ENCODE measurements at places on chromosomes 12 and 14.
A peak's percentile ranks its signal among the peaks of the same experiment; 100 is the strongest.

GRCh38 chr14:30223966-30224365 lies 296.3 kb upstream of the PRKD1 start:
- DNase-seq = no peak

- DNase-seq = peak; percentile 77
These were observed 189.7 kb downstream of the EPS8 start for GRCh38 chr12:15599266-15600037.

- DNase-seq = no peak
These were observed 616 bp downstream of the BCL11B start for GRCh38 chr14:99271221-99271941.

- no peak for DNase-seq
These were observed 46.5 kb downstream of the BTBD7 start for GRCh38 chr14:93286212-93286890.

GRCh38 chr12:91984556-91984955 lies 161.1 kb downstream of the BTG1 start:
- no peak for DNase-seq

DNA sequence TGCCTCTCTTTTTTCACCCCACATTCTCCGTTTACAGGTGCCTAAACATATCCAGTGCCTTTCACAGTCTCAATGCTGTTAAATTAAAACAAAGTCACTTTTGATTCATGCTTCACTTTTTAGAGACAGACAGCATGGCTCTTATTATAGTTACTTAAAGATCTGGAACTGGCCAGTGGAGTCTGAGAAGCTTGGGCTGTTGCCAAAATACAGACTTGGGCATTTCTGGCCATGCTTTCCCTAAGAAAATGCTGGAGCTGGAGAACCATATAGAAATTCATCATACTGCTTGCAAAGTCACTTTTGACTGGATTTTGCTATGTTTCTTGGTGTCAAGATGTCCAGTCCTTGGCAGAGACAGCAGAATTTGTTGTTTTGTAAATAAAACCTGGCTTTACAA lies 12.2 kb upstream of the GPR68 start:
- DNase-seq = no peak

- DNase-seq = no peak
These were observed 3.9 kb downstream of the PLD4 start for GRCh38 chr14:104928391-104929133.

DNA sequence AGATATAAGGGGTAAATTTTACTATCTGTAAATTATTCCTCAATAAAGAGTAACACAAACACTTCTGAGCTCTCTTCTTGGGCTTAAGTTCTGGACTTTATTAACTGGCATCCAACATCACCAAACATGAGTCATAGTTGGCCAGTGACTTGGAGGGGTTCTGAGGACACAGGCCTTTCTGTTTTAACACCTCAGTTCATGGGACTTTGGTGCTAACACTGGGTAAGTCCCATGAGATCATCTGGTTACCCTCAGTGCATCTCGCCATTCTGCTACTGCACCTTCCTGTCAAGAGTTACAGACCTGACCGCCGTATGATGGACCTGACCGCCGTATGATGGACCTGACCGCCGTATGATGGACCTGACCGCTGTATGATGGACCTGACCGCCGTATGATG lies 9.9 kb downstream of the SLC15A4 start:
- no peak for DNase-seq

DNA sequence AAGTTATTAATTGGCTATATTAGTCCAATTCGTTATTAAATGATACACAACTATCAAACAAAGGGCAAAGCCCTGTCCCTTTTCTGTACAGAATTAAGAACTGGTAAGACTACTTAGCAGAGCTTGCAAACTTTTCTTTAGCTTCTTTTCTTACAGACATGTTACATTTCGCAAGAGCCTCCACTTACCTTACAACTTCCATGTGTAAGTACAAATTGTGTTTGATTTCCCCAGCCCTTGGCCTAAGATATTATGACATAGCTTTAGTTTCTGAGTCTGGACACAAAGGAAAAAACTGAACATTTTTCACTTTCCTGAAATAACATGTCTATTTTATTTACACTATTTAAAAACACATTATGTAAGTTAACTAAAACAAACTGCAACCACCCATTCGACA lies 1.7 kb downstream of the ATF7 start:
- no peak for DNase-seq

GRCh38 chr12:54459355-54459754 lies 14.0 kb downstream of the GTSF1 start:
- DNase-seq = no peak

DNA sequence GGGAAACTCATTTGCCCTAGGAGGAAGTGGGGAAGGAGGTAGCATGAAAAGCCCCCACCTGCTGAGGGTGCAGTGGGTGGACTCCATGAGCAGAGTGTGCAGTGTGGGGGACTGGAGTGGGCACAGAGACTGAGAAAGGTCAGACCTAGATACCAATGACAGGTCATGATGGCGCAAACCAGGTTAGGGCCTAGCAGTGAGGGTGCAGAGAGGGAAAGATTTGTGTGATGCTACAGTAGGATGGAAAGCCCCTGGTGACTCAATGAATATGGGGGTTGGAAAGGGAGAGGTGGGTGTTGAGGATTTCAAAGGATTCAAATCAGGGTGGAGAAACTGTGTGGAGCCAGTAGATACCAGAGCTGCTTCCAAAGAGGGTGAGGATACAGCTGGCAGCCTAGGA lies 319.2 kb downstream of the DPF3 start:
- no peak for DNase-seq

DNA sequence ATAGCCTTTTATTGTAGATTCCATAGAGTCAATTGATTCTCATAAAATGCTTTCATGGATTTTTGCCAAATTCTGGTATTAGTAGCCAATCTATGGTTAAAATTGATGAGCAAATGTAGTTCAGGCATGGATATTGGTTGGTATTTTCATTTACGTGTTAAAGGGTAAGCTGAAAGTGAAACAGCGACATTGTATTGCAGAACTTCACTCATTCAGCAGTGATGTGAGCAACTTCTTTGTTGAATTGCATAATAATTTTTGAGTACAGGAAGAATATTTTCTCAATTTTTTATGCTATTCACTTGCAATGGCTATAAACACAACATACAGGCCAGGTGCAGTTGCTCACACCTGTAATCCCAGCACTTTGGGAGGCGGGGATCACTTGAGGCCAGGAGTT lies 24.2 kb upstream of the FAM222A start:
- DNase-seq = no peak

DNA sequence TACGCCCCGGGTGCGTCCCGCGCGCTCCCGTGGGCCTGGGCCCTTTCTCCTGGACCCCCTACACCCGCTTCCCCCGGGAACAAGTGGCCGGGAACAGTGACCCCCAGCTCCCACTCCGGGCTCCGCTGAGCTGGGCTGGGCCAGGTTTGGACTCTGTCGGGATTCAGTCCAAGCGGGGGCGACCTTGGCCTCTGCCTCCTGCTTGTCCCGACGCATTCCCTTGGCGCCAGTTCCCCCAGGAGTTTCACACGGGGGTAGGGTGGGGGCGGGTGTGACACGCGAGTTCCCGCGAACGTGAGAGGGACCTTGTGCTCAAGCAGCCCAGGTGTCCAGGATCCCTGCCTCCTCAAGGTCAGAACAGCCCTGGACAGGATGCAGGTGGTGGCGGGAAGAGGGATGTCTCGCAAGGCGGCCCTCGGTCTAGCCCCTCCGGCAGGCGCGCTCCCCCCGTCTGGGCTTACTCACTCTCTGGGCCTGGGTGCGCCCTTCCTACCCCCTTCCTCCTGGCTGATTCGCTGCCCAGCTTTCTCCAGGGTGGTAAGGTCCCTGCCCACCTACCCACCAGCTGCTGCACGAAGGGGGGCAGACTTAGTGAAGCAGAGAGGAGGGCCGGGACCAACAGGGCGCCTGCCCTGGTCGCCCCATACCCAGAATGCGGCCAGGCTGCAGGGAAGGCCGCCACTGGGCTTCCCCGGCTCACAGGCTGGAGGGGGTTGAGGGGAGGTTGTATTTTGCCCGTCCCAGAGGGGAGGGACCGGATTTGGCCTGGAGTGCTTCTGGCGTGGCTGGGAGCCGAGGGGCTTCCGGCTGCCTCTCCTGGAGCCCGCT lies 862 bp downstream of the CRIP2 start:
- peak; percentile 71 for DNase-seq

DNA sequence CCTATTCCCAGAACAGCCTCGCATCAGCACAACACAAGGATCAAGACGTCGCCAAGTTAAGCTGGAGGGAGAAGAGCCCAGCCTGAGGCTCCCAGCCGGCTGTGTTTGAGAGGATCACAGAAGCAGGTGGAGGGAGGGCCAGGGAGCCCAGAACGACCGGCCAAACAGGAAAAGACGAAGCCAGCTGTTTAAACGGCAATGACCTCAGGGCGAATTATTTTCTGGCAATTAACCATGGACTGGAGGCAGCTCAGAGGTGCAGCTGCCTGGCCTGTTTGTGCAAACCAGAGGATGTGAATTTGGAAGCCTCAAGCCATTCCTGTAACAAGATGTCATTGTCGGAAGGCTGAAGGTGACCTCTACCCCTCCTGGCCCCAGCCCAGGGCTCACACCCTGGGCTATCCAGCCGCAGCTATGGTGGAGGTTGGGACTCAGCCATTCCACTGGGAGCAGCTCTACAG lies 175.8 kb upstream of the PRMT8 start:
- DNase-seq = no peak

- no peak for DNase-seq
These were observed 65.0 kb downstream of the GALNT9 start for GRCh38 chr12:132264086-132265010.

DNA sequence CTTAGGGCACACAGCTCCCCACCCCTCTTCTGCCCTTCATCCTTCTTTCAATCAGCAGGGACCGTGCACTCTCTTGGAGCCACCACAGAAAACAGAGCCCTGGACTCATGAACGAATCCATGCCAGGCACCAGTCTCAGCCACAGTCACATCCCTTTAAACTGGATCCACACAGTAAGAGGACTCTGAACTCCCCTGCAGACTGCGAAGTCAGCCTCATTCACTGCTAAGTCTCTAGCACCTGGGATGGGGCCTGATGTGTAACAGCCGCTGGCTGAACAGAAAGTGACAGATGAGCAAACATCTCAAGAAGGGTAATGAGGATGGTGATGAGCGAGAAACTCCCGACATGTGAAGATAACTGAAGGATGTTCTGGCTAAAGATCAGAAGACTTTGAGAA lies 45.8 kb upstream of the IQSEC3 start:
- DNase-seq = no peak

- no peak for DNase-seq
These were observed 544.4 kb upstream of the TMEM132C start for GRCh38 chr12:127722611-127723010.

- peak; percentile 37 for DNase-seq
These were observed 32.6 kb upstream of the ANO6 start for GRCh38 chr12:45183246-45183645.

DNA sequence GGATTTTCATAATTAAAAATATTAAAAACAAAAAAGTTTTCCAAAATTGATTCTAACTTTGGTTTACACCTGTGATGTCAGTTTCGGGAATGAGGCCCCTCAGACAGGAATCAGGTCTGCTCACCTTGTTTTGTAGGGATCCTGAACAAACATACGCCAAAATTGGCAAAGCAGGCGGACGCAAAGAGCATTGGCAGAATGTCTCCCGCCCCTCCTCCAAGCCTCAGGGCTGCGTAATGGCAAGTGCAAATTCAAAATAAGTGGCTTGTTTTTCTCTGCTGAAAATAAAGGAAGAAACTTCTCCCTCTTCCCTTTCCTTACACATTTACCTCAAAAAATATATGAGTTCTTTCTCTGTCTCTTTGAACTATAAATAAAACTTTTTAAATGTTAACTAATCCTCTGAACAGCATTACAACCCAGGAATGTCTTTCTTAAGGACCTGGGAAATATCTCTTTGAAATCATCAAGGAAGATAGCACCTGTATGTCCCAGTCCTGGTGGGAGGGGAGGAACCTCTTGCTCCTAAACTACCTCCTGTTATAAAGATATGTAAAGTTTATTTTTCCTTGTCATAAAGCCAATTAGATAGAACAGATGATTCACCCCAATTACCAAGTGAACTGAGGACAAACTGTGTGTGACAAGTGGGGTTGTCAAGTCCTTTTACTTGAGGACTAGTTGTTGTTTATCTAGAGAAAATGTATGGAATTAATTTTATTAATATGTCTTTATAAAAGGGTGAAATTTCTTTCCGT lies 16.5 kb downstream of the OR6J1 start:
- no peak for DNase-seq
